Fibroblast of villous mesenchyme (primary cell): ENCODE measurements at places on chromosomes 16 and 17.

DNA sequence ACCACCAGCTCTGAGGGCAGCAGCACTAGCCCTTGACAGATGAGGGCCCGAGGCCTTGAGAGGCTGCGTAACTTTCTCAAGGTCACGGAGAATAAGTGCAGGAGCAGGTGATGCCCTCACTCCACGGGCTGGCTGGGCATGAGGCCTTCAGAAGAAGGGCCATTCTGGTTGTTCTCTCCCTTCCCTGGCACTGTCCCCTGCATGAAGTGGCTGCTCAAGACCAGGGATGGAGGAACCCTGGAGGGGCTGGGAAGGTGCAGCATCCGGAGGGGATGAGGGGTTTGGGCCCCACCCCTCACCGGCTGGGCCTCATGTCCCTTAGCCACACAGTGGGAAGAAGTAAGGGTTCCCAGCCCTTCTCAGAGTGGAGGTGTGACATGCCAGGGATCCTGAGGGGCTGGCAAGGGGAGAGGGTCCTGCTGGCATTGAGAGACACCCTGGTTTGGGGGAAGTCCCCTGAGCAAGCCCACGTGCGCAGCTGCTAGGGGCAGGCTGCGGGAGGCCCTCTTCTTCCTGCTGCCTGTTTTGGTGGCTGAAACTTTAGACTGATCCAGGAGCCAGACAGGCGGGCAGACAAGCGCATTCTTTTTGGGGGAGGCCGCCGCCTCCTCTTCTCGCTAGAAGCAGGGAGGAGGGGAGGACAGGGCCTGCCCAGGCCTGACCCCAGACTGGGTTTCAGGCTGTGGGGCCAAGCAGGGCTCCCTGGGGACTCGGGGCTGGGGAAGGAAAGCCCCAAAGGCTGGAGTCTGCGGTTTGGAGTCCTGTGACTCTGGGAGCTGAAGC is 74.0 kb downstream of the N4BP1 start:
- DNase-seq, result peak; percentile 86

GRCh38 chr17:8421571-8421970 is 14.1 kb upstream of the NDEL1 start:
- no peak for DNase-seq

DNA sequence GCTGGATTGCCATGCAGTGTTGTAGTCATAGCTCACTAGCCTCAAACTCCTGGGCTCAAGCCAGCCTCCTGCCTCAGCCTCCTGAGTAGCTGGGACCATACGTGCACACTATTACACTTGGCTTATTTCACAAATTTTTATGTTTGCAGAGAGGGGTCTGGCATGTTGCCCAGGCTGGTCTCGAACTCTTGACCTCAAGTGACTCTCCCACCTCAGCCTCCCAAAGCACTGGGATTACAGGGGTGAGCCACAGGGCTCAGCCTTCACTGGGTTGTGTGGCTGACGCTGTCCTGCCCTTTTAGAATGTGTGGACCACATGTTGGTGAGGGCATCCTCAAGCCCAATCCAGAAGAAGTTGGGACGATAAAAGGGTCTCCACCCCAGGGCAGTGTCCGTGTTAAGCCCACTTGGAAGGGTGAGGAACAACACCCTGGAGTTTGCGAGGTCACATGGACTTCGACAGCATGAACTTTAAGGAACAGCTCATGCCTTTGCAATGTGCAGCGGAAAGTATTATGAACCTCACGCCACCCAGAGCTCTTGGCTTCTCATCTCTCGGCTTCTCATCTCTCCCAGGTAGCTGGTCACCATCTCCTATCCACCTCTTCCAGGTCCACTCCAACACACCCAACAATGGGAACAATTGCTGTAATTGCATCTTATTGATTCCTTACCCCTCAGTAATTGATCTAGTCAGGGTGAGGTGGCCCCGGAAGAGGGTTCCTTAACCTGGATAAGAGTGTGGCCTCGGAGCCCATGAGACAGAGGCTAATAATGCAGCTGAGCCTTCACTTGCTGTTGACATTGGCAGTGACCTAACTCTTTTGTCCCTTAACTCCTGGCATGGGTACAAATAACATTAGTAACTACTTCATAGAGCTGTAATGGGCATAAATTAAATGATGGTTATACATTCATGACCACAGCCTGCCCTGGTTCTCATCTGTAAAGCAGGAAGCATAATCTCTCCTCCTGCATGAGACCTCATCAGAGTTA is 6.7 kb downstream of the FOXL1 start:
- DNase-seq, result peak; percentile 35

GRCh38 chr17:63041722-63042121 is 75.7 kb downstream of the TANC2 start:
- DNase-seq, result no peak

DNA sequence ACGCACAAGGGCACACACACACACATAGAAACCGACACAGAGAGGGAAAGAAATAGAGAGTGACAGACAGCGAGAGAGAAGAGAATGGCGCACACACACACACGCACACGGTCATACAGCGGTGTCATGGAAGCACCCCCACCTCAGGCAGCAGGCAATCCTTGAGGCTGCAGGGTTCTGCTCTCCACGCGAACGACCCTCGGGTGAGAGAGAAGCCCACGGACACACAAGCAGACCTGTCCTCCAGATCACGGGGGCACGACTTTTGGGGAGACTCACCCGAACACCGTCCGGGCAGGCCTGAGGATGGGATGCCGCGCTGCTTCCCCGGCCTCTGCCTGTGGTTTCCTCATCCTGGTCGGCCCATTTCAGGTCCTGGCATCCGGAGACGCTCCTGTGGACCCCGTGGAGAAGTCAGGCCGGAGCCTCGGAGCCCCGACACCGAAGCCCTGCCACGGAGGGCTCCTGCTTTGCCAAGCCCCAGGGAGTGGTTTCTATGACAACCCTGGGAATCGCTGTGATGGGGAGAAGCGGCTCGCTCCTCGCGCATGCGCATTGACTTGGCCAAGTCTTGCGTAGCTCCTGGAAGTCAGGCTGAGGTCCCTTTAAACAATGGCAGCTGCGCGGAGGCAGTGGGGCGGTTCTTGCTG is 118.2 kb upstream of the KCNJ18 start:
- peak; percentile 67 for DNase-seq

DNA sequence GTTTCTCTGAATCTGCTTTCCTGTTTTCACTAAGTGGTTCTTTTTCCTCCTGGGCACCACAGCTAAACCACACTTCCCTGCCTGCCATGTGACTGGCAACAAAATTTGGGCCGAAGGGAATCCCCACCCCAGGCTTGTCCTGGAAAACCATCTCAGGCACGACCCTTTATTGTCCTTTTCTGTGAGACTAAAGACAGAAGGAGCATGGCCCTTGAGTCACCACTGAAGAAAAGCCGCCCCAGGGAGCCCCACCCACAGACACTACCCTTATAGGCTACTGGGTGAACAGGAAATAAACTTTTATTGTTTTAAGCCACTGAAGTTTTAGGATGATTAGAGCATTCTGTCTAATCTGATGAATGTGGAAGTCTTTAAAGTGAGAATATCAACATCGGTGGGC is 88.6 kb upstream of the BRD7 start:
- no peak for DNase-seq

- no peak for DNase-seq
Observed at GRCh38 chr17:74369221-74369620, 1.9 kb downstream of the GPR142 start.

DNA sequence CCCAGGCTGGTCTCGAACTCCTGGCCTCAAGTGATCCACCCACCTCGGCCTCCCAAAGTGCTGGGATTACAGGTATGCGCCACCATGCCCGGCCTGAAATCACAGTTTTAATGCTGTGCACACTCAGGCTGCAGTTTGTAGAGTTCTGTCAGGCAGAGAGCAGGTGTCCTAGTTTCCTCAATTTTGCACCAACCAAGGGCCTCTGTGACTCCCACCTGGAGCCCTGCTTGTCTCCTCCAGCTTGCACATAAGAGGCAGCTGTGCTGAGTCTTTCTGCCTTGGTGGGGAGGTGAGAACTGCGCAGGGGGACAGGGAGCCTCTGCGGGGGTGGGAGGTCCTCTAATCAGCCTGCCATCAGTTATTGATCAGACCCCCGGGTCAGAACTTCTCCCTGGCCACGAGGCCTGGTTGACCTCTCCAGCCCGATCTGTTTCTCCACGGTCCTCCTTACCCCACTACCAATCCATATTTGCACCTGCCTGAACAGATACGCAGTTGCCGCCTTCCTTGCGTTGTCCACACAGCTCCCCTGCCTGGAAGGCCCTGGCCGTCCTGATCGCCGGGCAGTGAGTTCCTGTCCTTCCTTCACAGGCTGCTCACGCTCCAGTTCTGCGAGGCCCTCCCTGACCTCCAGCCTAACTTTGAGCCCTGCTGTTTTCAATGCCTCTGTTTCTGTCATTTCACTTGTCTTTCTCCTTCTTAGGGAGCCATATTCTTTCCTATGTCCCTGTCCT is 48.1 kb upstream of the SIAH1 start:
- no peak for DNase-seq

DNA sequence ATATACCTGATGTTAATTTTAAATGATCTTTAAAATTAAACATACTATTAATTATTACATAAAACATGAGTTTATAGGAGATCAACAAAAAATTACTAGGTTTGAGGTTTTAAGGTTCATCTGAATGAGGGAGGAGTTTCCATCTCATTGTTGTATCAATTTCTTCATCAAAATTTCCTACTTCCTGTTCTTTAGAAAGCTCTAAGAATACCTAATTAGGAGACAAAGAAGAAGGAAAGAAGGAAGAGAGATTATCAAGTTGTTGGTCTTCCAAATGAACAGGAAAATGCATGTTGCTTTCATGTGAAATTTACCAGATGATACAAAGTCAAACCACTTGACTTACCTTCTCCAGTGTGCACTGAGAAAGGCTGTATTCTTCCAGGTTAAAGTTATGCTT is 18.1 kb upstream of the ABCA9 start:
- DNase-seq, result no peak

GRCh38 chr16:30761427-30761927 is 385 bp downstream of the CFAP119 start:
- DNase-seq, result peak; percentile 41
